ENCODE measurements at places on chromosomes 3 and 15.

DNA sequence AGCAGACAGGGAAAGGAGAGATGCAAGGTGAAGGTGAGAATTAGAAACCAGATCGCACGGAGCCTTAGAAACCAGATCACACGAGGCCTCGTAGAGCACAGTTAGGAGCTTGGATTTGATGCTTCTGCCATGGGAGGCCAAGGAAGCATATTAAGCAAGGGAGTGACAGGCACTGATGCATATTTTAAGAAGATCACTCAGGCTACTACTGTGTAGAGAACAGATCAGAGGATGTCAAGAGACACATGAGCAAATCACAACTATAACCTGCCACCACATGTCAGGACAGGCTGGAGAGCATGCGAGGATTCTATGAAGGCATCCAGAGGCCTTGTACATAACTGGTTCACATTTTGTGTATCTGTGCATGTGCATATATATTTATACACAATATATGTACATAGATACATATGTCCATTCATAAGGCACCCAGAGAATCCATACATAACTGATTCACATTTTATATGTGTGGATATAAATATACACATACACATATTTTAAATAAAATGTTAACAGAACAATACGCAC, 99.6 kb upstream of the FHIT start:
- DNase-seq, result no peak

DNA sequence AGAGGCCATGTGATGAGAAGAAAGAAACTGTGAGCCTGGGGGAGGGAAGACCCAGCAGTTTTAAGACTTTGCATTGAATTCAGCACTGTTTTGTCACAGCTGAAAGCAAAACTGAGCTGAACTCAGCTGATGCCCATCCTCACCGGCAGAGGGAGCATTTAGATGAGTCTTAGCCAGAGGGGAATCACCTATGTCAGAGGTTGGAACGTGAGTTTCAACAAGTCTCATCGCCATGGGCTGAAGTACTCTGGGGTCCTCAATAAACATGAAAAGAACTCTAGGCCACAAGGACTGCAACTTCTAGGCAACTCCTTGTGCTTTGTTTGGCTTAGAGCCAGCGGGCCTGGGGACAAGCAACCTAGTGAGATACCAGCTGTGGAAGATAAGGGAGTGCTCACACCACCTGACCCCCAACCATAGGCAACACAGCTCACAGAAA, 324.5 kb downstream of the TBL1XR1 start:
- DNase-seq, result peak; percentile 52

- no peak for DNase-seq
These were observed 144.7 kb upstream of the GADL1 start for GRCh38 chr3:31039145-31039544.

DNA sequence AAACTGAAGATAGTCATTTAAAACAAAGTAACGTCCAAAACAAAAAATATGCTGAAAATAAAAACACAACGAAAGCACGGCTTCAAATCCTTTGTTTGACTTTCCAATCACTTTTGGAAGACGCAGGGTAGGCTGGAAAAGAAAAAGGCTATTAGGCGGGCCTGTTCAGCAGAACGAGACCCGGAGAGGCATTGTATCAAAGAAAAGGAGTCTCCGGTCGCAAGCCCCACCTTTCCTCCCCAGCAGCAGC, 691 bp downstream of the SENP7 start:
- no peak for DNase-seq

DNA sequence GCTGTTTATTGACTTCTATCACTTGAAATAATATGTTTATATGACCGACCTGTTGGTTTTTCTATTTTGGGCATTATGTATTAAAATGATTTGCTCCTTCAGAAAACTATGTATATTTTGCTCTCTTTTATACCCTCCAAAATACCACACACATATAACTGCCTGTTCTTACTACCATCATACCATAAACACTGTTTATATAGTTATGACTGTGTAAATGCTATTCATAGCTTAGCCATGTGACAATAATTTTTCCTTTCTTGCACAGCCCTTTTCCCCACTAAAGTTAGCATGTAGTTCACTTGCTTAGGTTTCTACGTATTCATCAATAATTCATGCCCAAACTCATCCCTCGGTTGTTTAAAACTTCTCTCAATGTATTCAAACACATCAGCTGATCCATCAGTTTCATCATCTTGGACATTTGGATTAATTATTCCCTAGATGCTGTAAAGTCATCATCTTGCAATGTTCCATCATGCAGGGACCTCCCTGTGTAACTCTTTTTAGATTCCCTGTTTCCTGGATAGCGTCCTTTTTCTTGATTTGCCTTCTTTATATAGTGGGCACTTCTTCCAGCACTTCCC, 8.2 kb upstream of the RYK start:
- DNase-seq, result no peak

- DNase-seq, result no peak
These were observed 304.3 kb downstream of the TLE3 start for GRCh38 chr15:69793431-69793780.

DNA sequence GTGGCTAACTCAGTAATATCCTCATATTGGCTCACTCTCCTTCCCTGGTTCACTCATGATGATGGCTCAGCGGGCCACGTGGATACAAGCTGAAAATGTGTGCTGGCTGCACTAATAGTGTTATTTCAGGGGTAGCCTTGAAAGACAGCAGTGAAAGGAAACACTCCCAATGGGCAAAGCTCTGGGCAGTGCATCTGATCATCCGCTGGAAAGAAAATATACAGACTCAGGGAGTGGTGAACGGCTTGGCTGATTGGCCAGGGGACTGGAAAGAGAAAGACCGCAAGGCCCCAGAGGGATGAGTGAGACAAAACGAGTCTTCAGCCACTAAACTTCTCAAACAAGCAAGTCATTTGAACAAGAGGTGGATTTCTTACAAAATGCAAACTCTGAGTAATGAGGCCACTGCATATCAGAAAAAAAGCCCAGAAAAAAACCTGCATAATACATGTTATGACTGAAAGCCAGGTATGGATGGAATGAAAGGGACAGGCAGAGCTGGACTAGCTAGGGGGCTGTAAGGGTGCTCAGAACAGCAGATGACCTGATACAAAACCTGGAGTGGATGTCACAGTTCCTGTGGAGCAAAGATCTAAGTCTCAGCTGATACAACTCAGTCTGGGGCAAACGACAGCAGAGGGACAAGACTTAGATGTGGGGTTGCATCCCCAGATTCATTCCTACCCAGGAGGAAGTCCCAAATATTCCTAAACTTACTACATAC, 33.3 kb downstream of the CMTM6 start:
- DNase-seq, result no peak

DNA sequence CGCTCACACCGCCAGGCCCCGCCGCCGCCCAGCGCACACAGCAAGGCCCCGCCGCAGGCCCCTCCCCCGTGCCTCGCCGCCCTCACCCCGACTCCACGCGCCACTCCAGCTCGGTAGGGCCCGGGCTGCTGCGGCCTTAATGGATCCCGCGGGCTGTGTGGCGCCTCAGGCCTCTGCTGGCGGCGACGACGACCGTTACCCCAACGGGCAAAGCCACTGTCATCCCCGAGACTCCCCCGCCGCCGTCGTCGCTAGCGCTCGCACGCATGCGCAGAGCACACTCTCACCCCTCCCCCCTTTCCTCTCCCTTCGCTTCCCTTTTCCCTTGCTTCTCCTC, at the start of gene MSL2:
Gene MSL2 (minus strand): TSS at position 272 of the 337 bp plus-strand sequence. CDS start 1,222 bp downstream, outside the sequence.
- no peak for DNase-seq

DNA sequence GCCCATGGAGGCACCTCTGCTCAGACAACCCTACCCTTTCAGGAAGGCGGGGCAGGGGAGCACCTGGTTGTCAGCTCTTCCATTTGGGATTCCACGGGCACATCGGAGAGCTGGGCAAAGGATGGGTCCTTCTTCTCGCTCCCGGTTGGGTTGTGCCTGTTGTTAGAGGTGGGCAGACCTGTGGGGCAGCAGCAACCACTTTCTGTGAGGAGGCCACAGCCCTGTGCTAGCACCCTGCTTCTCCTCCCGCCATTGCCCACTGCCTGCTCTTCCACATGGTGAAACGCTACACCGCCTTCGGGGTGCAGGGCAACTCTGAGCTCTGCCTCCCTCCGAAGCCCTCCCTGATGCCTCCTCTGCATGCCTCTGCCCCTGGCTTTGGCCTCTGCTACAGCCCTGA, 7.0 kb upstream of the HHATL start:
- no peak for DNase-seq

GRCh38 chr15:71440489-71441110, 325.3 kb downstream of the THSD4 start:
- no peak for DNase-seq

GRCh38 chr15:68416158-68416535, 15.8 kb downstream of the ITGA11 start:
- no peak for DNase-seq

DNA sequence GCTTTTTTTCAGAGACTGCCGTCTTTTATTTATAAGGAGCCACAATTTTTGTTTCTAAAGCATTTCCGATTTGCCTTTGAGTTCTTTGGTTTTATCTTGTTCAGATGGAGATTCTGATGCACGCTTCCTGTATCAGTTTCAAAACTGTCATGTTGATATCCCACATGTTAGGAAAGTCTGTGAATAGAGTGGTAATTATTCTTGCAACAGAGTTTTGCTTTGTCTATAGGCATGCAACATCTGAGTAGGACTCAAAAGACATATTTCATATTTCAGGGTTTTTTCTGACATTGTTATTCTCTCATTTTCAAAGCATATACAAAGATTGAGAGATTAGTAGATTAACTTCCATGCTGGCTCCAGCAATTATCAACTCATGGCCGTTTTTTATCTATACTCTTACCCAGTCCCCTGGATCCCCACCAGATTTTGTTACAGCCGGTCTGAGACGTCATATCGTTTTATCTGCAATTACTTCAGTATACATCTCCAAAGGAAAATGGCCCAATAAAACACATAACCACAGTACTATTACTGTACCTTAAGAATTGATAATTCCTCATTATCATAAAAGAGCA, 22.4 kb downstream of the PAQR5 start:
- no peak for DNase-seq

DNA sequence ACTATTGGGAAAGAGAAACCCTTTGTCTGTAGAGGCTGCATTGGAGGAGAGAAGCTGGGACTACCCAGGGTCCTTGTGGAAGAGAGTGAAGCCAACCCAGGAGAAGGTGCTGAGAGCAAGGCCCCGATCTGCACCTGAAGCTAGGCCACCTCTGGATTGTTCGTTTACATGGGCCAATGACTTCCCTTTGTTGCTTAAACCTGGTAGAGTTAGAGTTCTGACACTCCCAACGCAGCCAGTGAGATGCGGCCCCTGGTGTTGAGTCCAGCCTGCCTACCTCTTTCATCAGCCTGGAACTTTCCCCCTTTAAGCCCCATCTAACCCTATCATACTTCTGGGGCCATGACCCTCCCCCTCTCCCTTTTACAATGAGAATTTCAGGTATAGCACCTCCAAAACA, 30.8 kb downstream of the CCDC13 start:
- DNase-seq, result no peak

GRCh38 chr3:24907106-24907505, 412.5 kb upstream of the THRB start:
- DNase-seq, result no peak

DNA sequence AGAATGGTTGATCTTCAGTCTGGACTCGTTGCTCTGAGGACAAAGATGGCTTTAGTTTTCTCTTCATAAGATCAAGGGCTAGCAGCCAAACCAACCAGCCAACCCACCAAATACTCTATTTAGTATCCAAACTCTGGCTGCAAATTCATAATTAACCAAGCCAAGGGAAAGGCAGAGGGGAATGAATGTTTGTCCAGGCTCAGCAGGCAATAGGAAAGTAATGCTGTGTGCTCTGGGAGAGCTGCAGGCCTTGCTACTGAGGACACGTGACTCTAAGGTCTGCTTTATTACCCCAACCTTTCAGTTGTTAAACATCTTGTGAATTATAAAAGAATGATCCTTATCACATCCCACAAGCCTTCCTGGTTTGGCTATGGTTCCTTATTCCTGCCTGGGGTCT, 52.3 kb upstream of the GALNT15 start:
- DNase-seq, result no peak

DNA sequence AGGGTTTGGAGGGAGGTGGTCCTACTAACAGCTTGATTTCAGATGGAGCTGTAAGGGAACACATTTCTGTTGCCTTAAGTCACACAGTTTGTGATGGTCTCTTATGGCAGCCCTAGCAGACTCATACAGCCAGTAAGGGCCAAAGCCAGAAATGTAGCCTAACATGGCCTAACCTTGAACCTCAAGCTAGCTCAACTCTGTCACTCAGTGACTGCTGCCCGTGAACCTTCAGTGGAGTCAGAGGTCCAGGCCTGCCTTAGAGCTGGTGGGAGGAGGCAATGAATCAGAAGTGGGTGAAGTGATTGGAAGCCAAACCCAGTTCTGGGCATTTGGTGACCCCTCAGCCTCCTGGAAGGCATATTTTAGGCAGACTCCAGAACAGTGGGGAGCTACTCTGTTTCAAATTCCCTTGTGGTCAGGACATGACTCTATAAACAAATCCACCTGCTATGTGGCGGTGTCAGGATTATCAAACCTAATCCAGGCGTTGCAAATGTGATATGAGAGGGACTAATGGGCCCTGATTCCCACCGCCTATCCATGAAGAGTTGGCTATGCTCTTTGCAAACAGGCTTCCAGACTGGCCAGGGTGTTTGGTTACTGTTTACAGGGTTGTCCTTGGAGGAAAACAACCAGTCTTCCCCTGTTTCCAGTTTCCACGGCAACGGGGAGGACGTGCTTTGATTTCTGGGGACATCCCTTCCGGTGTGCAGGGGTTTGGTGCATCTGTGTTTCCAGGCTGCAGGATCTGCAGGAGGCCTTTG, 105.9 kb upstream of the AGBL1 start:
- DNase-seq, result no peak

DNA sequence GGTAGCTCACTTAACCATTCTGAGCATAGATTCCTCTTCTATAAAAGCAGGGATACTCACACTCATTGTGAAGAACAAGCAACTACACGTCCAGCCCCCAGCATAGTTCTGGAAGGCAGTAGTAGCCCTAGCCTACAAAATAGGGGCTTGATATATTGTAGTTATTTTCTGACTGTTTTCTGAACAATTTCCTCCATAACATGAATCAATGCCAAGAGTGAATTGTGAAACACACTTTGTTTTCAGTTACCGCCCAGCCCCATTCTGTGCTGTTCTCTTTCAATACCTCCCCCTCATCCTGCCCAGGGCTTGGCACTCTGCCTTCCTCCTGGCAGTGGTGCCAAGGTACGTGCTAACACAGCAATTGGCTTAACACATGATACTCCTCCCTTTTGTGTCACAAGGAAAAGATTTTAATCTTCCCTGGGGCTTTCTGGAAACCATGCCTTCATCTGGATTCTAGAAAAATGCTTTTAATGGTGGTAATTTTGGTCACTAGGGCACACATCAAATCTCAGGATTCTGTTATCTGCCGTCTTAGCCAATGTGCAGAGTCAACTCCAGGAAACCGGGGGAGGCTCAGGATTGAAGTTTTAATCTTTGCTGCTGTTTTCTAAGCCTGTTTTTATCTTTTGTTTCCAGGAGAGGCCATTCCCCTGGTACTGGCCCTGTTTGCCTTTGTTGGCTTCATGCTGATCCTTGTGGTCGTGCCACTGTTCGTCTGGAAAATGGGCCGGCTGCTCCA, 37.2 kb downstream of the IL20RB start:
- DNase-seq, result peak; percentile 65

GRCh38 chr3:65573548-65574116, 465.1 kb downstream of the MAGI1 start:
- DNase-seq, result no peak
